Stomach (tissue), 19 donors: ENCODE measurements at places on chromosomes 1 and 21. TPM values are rescaled to one million over a fixed set of nuclear protein-coding genes. Genes with fewer than 3 reads are reported as not detected.

The RNF207 gene
- 26.1 TPM for total RNA-seq

The SLAMF9 gene
- total RNA-seq: not detected

The C4BPA gene
- total RNA-seq: not detected

The STIL gene
- 0.87 TPM for total RNA-seq
